ENCODE measurements at places on chromosomes 3 and 15. TPM values are rescaled to one million over a fixed set of nuclear protein-coding genes. Genes with fewer than 3 reads are reported as not detected.

Gene VPS18
- total RNA-seq = 19.8 TPM

DNA sequence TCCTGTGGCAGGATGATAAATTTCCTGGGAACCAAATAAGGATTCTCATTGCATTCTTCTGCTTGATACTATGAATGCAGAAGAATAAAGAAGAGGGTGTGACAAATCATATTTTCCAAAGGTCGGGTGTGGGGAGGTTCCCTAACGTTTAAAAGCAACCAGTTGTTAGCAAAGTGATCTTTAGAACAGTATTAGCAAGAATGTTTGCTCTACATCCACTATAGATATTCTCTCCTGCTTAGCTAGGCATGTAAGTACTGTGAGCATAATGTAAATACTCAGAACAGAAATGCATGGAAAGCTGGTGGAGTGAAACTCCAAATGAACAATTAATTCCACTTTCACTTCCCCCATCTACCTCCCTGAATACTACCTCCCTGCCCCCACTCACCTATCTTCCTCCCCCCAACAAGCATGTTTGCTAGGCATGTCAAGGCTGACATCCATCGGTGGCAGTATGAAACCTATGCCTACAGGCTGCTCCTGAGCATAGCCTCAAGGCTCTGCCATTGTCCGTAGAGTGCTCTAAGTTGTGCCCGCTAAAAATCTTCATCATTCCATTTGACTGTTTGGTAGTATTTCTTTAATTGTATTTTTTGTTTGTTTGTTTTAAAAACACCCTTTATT lies 329.7 kb downstream of the TIGIT start:
- DNase-seq = no peak
- H3K4me3 ChIP-seq = no peak overlapping the region
- H3K27ac ChIP-seq = no peak overlapping the region
- no peaks in the 10 kb centered on the region for H3K36me3 ChIP-seq
- no peaks in the 10 kb centered on the region for H3K4me1 ChIP-seq
- H3K27me3 ChIP-seq = no peaks in the 10 kb centered on the region

Gene LXN
- 9.3 TPM for total RNA-seq

- H3K36me3 ChIP-seq = no peaks in the 10 kb centered on the region
- H3K4me1 ChIP-seq = no peaks in the 10 kb centered on the region
- H3K27ac ChIP-seq = no peak overlapping the region
- DNase-seq = no peak
- no peaks in the 10 kb centered on the region for H3K27me3 ChIP-seq
These were observed 16.2 kb downstream of the C3orf62 start for GRCh38 chr3:49260806-49261324.

Gene GRM2
- total RNA-seq = 0.05 TPM

GRCh38 chr15:49823987-49824774 lies 203.3 kb downstream of the DTWD1 start:
- H3K27ac ChIP-seq = no peak overlapping the region
- no peaks in the 10 kb centered on the region for H3K36me3 ChIP-seq
- H3K4me1 ChIP-seq = no peaks in the 10 kb centered on the region
- H3K27me3 ChIP-seq = no peaks in the 10 kb centered on the region

Gene TTBK2
- total RNA-seq = 9.7 TPM
